ENCODE measurements at places on chromosomes 6 and 20. TPM values are rescaled to one million over a fixed set of nuclear protein-coding genes. Genes with fewer than 3 reads are reported as not detected.

DNA sequence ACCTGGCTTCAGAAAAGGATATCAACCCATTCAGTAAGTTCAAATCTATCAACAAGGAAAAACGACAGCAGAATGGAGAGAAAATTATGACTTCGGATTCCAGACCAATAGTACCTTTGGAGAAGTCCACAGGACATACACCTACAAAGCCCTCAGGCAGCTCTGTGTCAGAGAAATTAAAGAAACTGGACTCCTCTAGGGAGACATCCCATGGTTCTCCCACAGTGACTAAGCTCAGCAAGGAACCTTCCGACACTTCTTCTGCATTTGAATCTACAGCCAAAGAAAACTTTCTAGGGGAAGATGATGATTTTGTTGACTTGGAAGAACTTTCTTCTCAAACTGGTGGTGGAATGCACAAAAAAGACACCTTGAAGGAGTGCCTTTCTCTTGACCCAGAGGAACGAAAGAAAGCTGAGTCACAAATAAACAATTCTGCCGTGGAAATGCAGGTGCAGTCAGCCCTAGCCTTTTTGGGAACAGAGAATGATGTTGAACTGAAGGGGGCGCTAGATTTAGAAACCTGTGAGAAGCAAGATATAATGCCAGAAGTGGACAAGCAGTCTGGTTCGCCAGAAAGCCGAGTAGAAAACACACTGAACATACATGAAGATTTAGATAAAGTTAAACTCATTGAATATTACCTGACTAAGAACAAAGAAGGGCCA, 67.4 kb upstream of the HINT3 start:
- DNase-seq, result no peak

- no peak for DNase-seq
Observed at GRCh38 chr20:16125816-16126215, 447.4 kb downstream of the KIF16B start.

DNA sequence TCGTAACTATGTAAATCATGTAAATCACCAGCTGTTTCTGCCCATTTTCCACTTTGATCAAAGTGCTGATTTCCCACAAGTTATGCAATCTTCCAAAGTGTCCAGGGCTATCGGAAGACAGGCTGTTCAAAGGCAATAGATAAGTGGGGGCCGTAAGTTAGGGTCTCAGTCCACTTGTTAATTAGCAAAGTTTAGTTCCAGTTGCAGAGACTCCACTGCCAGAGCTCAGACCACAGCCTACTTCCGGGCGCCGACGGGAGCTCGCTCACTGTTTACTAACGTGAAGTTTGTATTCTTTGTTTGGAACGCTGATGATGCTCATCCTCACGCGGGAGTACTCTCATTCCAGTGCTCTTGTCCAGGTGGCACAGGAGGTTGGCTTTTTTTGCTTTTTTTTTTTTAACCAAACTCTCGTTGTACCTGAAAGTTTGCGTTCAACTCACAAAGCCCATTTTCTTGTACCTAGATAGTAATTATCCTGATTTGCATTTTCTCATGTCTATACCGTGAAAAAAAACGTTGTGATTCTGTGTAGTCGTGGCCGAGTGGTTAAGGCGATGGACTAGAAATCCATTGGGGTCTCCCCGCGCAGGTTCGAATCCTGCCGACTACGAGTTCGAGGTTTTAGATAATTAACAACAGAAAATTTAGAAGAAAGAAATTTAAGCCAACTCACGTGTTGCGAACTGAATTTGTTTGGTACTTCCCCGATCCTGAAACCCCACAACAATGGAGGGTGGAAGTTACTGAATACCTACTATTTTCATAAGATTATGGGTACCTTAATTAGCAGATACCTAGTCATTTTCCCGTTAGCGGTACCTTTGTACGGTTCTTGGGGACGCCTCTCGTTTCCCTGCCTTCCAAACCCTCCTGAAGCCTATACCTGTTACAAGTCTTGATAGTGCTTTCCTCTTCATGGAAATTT, 29.9 kb upstream of the ZNF184 start:
- no peak for DNase-seq

GRCh38 chr20:8408587-8409307, 276.7 kb downstream of the PLCB1 start:
- no peak for DNase-seq

DNA sequence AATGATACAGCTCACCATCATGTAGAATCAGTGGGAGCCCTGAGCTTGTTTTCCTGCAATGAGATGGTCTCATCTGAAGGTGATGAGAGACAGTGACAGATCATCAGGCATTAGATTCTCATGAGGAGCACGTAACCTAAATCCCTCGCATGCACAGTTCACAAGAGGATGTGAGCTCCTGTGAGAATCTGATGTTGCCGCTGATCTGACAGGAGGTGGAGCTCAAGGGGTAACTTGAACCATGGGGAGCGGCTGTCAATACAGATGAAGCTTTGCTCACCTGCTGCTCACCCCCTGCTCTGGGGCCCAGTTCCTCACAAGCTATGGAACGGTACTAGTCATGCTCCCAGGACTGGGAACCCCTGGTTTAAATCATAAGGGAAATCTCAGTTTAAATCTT, 89.2 kb downstream of the THBS2 start:
- DNase-seq, result peak; percentile 57

DNA sequence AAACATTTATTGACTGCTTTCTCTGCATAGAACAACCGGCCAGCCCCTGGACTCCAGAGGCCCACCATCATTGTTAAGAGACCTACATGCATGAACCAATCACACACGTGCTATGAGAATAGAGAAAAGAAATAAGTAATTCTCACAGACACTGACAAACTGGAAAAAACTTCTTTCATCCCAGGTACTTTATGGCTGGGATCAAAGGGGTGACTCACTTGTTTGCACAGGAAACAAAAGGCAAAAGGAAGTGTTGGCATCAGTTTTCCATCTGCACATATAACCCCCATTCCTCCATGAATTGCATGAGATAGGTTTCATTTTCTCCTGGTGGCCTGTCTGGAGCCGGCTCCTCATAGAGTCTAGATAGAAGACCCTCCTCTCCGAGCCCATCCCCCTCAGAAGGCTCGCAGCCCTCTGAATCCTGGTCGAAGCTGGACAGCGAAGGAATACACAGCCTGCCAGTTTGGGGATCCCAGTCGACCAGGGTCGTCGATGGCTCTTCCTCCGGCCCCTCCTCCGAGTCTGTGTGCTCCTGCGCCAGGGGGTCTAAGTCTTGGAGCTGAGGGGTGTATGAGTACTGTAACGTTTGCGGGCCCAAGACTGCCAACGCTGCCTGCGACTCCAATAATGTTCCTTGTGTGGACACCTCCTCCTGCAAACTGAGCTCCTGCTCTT, 43.3 kb downstream of the IL20RA start:
- DNase-seq, result no peak

DNA sequence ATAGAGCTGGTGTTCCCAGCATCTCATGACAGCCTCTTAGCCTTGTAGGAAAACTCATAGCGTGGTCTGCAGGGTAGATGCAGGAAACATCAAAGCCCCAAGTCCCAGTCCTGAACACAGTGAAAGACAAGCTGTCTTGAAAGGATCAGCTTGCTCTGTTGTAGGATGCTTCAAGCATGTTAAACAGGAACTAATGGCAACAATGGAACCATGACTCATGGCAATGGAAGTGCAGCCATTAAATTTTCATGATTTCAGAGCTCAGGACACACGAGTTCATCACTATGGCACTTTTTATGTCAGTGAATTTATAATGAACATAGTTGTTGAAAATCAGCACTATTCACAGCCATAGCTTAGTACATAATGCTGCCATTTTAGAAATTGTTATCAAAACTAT, 367.7 kb downstream of the KIF16B start:
- no peak for DNase-seq

DNA sequence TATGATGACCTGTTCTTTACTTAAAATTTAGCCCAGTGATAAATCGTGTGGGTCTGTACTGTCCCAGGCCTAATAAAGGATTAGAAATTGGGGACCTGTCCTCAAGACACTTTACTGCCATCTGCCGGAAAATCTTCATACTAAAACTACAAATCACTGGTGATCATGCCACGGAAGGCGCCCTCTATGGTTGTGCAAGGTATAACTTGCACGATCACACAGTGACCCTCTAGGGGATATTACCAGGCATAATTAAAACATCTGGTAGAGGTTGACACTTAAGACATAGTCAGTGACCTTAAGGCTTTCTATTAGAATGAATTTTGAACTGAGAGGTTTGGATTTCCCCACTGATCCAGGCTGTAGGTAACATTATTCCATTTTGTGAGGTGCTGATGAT, 172.6 kb downstream of the BMP2 start:
- no peak for DNase-seq

The PPIL6 gene
- 1.4 TPM for polyA plus RNA-seq

The BMP7 gene
- under 0.01 TPM for polyA plus RNA-seq

The ETV7 gene
- 6.5 TPM for polyA plus RNA-seq

The ERVFRD-1 gene
- 0.60 TPM for polyA plus RNA-seq

The PRDM1 gene
- 17.6 TPM for polyA plus RNA-seq
